ENCODE measurements at places on chromosomes 4 and X.

GRCh38 chrX:110425222-110426154 lies 66.8 kb downstream of the RTL9 start:
- no peak for DNase-seq

- DNase-seq = no peak
These were observed 76.4 kb downstream of the EGF start for GRCh38 chr4:109989044-109989443.

- no peak for DNase-seq
These were observed 30.7 kb downstream of the HS3ST1 start for GRCh38 chr4:11397819-11398610.

- DNase-seq = no peak
These were observed 166.5 kb downstream of the PJA1 start for GRCh38 chrX:68998716-68999115.

- no peak for DNase-seq
These were observed 3.2 kb upstream of the FAM50A start for GRCh38 chrX:154440623-154441357.

GRCh38 chr4:110613745-110614144 lies 9.1 kb downstream of the PITX2 start:
- DNase-seq = no peak

- DNase-seq = no peak
These were observed 132.9 kb upstream of the SPANXC start for GRCh38 chrX:141375011-141375760.

DNA sequence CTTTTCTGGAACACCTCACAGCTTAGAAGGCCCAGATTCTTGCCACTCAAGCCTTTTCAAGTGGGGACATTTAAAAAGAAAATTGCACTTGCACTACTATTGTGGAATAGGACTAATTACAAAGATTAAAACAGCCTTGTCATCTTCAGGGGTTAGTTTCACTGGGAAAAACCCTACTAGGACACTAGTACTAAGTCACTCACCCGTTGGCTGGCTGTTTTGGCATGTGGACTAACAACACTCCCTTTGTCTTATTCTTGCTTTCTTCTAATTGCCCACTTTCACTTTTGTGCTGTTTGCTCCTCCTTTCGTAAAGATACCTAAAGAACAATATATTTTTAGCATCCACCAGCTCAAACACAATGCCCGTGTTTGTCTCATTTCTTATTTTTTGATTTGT lies 200.9 kb upstream of the MID1 start:
- no peak for DNase-seq

- no peak for DNase-seq
These were observed 208.8 kb upstream of the VEGFC start for GRCh38 chr4:177001271-177002175.

- peak; percentile 16 for DNase-seq
These were observed 38.2 kb downstream of the CHST7 start for GRCh38 chrX:46611658-46612362.

DNA sequence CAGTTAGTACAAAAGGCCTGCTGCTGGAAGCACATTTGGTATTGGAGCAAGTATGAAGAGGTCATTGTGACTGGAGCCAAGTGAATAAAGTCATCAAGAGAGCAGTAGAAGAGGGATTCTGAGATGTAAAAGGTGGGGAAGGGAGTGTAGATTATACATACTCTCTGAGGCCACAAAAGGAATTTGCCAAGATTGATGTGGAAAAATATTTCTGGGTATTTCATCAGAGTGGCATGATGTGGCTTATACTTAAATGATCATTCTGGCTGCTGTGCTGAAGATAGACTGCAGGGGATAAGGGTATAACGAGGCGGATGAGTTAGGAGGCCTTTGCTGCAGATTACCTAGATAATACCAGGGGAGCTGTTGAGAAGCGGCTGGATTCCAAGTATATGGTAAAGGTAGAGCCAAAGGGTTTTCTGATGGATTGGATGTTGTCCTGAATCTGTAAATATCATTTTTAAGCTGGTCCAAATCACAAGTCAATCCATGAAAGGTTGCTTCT lies 231.8 kb upstream of the AGA start:
- no peak for DNase-seq

GRCh38 chr4:105461621-105462382 lies 12.1 kb downstream of the PPA2 start:
- no peak for DNase-seq

DNA sequence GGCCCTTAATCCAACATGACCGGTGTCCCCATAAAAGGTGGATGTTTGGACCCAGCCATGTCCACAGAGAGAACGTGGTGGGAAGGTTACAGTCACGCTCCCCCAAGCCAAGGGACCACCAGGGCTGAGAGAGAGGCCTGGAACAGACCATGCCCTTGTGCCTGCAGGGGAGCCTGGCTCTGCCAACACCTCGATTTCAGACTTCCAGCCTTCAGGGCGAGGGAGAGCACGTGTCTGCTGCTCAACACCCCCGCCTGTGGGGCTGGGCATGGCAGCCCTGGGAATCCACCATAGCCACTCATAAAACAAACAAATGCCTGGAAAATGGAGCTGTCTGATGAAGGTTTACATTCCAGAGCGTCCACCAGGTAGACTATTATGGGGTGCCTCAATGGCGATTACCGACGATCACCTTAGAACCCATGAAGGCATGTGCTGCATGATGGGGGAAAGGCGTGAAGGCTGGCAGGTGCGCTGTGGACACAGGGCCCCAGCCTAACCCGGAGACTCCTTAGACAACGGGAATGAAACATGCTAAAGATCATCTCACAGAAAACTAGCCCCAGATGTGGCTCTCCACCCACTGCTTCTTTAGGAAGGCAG lies 42.3 kb upstream of the HMX1 start:
- DNase-seq = no peak

- no peak for DNase-seq
These were observed 99.1 kb upstream of the TLR2 start for GRCh38 chr4:153585026-153585425.

GRCh38 chr4:176306837-176307665 lies 12.7 kb upstream of the SPCS3 start:
- no peak for DNase-seq

DNA sequence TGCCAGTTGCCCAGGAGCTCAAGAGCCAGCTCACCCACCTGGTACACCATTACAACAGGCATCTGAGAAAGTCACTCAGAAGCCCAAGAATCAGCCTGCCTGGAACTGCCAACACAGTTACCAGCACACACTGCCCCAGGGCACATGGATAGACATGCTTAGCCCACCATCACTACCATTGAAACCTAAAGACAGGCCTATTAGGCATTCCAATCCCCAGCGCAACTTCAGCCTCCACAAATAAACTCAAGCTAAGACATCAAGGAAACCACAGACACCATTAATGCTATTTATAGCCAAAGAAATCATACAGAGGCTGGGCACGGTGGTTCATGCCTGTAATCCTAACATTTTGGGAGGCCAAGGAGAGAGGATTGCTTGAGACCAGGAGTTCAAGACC lies 42.3 kb downstream of the ATRX start:
- DNase-seq = no peak

GRCh38 chrX:63434665-63435064 lies 83.5 kb upstream of the SPIN4 start:
- DNase-seq = no peak

DNA sequence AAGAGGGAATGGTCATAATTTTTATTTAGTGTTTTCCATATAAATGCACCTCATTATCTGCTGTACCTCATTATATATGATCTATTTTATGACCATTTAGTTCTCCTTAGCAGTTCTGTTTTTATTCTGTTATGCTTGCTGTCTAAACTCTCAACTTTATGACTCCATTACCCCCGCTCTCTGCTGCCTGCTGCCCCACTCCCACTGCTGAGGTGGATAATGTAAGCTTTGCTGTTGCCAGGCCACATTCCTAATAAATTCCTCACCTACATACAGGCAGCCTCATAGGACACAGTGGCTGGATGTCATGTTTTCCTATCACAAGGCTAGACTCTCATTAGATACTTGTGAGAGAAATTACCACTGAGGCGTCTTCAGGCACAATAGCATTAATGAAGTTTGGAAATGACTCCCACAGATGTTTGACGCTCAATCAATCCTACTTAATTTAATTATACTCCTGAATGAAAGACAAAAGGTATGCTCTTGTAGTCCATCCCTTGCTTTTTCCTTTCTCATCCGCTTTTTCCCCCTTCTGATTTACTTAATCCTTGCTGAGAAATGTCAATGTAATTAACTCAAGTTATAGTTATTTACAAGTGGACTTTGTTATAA lies 497.5 kb upstream of the IGFBP7 start:
- DNase-seq = no peak

DNA sequence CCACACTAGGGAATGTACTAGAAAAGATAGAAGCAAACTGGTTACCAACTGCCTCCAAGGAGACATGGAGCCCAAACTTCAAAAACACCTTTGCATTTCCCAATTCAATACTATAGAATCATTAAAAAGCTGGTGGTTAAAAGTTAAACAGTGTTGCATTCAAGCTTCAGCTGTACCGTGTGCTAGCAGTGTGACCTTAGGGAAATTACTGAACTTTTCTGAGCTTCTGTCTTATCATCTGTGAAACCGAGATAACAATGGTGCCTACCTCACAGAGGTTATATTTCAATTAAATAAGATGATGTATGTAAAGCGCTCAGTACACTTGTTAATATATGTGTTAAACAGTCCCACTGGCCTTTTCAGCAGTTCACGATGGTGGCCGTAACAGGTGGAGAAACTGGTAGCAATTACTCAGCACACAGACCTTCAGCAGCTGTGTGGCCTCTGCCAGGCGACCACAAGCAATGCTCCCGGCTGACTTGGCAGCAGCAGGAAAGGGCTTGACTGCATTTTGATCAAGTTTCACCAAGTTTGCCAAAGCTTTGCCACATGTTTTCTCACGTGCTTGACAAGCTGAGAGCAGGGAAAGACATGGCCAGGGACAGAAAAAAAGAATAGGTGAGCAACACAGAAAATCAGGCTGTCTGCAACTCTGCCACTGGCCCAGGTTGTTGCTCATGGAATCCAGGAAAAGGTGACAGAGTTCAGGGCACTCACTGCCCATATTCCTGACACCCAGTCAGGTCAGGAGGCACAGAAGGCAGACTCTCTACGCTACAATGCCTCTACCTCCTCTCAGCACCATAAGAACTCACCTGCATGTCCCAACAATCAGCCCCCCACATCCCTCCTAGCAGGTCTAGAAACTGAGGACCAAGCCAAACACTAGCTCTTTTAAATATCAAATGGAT lies 72.1 kb downstream of the PARM1 start:
- no peak for DNase-seq

- DNase-seq = no peak
These were observed 12.9 kb downstream of the CCDC22 start for GRCh38 chrX:49247916-49248811.

DNA sequence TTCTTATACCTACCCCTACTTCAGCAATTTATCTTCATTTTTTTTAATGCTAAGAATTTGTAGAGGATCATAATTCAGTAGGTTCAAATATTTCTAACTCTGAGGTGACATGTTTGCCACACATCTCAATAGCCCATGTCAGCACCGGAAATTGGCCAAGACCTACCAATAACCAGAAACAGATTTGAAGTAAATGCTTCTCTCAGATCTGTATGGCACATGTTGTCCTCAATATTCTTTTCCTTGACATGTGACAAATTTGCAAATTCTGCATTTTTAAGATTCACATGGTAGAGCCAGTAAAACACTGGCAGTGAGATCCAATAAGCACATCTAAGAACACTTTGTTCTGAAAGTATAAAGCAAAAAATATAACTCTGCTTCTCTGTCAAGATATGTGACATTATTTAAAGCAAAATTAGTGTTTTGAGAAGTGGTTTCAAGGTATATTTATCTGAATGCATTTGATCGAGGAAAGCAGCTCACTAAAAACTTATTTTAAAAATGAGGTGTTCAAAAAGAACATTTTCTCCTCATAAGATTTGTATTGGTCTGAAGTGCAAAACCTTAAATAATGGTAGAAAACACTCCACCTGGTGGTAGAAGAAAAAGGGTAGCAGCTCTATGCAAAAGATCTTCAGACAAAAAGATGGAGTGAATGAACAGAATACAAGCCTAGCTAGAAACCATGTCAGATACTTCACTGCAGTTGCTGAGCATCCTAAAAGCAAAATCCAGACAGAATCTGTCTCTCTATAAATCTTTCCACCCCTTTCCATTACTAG lies 513.8 kb upstream of the FAM241A start:
- no peak for DNase-seq

- no peak for DNase-seq
These were observed 1948.4 kb upstream of the IGFBP7 start for GRCh38 chr4:59058543-59058942.

DNA sequence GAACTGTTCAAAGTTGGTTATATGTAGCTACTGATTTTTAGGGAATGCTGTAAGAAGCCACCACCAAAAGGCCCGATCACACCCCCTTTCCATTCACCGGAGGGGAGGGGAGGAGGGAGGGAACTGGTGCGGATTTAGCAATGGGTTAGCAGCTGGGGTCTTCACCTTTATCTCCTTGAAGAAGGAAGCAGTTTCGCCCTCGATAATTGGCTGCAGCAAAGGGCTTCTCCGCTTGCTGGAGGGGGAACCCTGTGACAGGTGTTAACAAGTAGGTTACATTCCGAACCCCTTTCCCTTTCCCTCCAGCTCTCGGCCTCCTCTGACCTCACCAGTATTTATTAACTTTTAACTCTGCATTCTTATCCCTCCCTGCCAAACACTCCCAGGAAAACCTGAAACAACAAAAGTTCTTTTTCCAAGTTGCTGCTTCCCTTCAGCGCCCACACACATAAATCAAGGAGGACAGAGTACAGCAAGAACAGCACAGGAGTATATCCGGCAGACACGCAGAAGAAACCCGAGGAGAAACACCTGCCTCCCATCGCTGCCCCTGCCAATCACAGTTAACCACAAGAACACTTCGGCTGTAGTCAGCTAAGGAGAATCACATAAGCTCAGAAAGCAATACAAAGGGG lies 39.8 kb upstream of the NAP1L5 start:
- no peak for DNase-seq

GRCh38 chr4:48137846-48138245 lies 3.8 kb upstream of the TXK start:
- no peak for DNase-seq

DNA sequence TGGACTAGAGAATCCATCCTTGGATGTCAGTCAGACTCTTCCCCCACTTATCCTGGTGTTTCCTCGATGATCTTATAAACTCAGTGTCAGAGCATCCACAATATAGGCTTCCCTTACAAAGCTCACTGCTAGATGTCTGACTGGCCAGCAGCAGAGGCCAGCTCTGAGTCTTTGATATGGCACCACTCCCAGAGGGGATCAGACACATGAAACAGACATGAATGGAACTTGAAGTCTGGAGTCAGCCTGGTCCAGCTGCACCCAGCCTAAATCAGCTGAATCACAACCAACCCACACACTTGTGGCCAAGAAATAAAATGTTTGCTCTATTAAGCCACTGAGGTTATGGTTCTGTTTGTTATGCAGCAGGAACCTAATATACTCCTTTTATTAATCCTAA lies 129.6 kb upstream of the MED14 start:
- no peak for DNase-seq

- no peak for DNase-seq
These were observed 285.0 kb upstream of the BOD1L1 start for GRCh38 chr4:13912436-13912925.
